ENCODE measurements at places on chromosomes 4 and X. TPM values are rescaled to one million over a fixed set of nuclear protein-coding genes. Genes with fewer than 3 reads are reported as not detected.

Gene CSAG2
- not detected for total RNA-seq

DNA sequence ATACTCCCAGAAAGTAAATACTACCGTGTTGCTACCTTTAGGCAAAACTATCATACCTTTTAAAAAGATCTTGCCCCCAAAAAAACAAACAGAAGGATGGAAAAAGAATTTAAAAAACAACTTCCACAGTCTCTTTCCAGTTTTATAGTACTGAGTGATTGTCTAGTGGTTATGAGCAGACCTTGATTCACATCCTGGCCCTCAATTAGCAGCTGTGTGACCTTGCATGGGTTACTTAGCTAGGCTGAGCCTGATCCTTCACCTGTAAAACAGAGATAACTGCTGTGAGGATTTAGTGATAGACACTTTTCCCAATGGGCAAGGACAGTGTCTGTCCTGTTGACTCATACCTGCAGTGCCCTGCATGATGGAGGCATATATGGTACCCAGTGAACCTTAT, 49.0 kb downstream of the SMAD1 start:
- no peak for DNase-seq

DNA sequence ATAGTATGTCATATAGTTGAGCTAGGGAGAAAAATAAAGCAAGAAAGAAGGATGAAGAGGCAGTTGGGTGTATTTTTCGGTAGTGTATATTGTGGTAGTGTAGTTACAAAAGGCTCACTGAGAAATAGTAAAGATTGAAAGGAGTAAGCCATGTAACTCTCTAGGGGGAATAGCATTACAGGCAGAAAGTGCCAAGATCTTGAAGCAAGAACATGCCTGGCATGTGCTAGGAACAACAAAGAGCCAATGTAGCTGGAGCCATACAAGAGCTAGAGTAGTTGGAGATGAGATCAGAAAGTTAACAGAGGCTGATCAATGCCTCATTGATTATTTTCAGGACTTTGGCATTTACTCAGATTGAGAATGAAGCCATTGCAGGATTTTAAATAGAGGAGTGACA, 3.0 kb downstream of the ABCE1 start:
- no peak for DNase-seq

DNA sequence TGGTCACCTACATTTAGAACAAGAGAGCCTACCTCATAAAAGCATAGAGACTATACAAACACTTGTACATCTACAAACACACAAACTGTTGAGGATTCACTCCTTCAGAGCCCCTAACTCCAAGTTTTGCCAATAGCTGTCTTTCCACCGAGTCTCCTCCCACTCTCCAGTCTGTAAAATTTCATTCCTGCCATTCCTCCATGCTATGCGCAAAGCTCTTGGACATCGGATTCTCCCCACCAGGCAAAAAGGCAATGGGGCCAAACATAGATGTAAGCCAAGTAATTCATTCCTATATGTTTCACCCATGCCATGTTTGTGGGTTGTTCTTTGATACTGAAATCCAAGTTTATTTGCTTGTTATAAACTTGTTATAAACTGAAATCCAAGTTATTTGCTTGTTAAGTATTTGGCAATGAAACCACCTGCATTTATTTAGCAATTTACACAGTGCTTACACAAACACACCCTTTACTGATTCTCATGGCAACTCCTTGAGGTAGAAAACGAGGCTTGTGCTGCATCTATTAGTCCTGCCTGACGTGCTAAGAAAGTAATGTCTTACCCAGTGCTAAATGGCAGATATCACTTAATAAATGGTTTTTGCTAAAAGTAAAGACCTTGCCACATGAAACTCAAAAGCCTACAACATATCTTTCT, 91.1 kb downstream of the SCFD2 start:
- DNase-seq, result no peak

Gene BTK
- 10.9 TPM for total RNA-seq

Gene ACE2
- total RNA-seq, result 76.3 TPM

DNA sequence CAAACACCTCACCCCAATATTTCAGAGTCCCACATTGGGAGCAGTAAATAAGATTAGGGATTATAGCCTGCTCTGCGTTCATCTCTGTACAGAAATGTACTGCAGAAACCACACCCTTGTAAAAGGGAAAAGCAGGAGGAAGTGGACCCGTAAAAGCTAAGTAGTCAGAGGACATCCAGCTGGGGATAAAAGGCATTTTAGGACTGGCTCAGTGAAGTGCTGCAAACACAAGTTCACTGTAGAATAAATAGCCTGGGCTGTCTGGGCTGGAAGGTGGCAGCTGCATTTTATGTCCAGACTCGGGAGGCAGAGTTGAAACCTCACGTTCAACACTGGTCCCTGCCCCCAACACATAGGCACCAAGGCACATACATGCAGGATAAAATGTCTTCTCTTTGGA, 178.7 kb upstream of the FAT1 start:
- no peak for DNase-seq

GRCh38 chr4:124903995-124904722, 191.6 kb upstream of the ANKRD50 start:
- DNase-seq, result no peak

DNA sequence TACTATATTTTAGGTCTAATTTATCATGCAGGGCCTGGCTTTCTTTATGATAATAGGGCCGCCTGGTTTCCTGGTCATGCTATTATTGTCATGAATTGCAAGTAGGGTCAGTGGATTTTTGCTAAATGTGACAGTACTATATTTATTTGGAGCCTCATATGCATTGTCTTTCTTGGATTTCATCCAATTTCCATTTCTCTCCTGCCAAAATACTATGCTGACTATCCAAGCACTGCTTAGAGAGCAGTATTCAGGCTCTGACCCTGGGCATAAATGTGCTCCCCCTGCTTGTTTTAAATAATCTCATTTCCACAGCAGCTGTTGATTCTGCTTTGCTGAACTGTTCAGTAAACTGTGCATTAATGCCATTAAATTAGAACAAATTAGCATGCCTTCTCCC, 269.3 kb downstream of the GPM6A start:
- no peak for DNase-seq

GRCh38 chr4:6941796-6942195, 32.2 kb downstream of the TBC1D14 start:
- DNase-seq, result no peak

DNA sequence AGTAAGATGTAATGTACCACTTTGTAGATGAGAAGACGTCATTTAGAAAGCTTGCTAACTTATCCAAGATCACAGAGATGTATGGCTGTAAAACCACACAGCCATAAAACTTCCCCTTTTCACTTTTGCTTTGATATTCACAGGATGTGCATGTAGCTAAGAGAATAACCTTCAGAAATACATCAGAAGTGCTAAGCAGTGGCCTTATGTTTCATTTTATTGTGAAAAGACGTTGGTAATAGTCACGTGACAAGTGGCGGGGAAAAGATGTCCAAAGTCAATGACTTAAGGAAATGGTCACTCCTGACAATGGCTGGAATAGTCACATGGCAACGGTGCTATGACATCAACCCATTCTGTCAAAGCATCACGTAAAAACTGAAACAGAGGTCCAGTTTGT, 12.9 kb upstream of the WDR17 start:
- no peak for DNase-seq

Gene NDUFA1
- 78.5 TPM for total RNA-seq

DNA sequence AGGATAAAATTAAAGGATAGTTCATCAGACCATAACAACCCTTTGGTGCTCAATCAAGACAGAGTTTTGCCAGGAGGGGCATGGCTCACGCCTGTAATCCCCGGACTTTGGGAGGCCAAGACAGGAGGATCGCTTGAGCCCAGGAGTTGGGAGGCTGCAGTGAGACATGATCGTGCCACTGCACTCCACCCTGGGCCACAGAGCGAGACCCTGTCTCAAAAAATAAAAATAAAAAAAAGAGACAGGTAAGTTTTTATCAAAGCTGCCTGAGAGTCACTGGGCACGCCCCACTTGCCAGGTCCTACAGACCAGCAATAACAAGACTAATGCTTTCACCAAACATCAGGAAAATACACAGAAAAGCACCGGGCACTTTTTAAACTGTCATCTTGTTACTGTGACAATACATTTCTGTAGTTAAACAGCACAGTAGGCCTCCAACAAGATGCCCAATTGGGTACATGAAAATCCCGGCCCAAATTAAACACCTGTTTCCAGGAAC, 765 bp downstream of the CFAP97 start:
- no peak for DNase-seq

Gene ADAM29
- total RNA-seq, result not detected

DNA sequence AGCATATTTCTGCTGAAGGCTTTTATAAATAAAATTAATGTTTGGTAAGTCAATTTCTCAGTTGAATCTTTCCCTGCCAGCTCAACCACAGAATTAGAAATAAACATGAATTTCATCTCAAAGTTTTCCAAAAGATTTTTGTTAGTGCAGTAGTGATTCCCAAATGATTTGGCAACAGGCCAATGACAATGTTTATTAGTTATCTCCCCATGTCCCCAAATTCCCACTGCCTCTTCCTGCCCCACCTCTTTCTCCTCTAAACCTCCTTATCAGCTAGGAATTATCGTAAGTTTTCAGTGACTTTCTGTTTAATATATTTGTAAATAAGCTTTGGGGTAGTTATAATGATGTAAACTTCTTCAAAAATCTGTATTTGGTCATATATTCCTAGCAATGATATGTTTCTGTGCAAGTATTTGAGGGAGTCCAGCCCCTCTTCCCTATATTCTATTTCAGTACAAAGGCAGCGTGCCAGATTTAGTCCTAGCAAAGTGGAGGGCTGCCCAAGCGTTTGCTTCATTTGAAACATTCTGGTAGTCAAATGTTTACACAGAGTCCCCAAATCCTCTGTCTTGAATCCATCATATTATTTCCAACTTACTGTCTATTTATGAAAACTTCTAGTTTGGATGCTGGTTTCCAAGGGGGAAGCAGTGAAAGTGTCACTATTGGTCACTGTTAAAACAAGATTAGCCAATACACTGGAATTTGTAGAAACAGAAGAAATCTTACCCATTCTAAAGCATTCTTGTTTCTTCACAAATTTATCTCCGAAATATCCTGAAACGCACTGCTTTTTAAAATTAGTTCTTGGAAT, 33.7 kb upstream of the ANKRD50 start:
- no peak for DNase-seq

Gene TRIM75
- not detected for total RNA-seq

DNA sequence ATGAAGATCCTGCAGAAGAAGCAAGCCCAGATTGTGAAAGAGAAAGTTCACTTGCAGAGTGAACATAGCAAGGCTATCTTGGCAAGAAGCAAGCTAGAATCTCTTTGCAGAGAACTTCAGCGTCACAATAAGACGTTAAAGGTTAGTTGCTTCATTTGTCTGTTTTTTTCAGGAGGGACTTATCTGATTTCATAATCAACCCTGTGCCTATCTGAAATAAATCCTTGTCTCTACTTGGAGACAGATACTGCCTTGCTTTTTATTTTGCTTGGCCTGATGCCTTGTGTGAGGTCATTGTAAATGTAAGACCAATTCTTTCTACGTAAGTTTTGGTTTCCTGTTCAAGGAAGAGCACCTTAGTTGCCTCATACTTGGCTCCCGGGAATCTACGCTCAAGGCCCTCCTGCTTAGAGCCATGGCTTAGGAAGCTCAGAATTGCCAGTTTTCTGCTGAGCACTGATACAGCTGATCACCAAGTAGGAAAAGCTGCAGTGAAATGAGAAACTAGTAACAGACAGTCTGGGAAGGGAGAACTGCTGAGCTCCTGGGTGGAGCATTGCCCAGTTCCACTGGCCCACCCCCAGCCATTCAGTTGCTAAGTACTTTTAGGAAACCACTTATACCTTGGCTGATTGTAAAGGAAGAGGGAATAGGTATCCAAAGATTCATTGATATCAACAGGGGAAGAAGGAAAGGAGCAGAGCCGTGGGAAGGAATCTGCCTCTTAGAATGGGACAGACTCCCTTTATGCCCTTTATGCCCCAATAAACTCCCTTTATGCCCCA, 41.8 kb downstream of the RBBP7 start:
- DNase-seq, result no peak

Gene KDR
- 97.4 TPM for total RNA-seq

GRCh38 chrX:133516686-133517085, 101.4 kb upstream of the GPC4 start:
- no peak for DNase-seq

Gene BEX4
- total RNA-seq, result 20.5 TPM

Gene FAM9C
- total RNA-seq, result not detected

- DNase-seq, result no peak
Observed at GRCh38 chr4:54016504-54016903, 47.9 kb downstream of the CHIC2 start.

Gene PDLIM3
- 140 TPM for total RNA-seq

DNA sequence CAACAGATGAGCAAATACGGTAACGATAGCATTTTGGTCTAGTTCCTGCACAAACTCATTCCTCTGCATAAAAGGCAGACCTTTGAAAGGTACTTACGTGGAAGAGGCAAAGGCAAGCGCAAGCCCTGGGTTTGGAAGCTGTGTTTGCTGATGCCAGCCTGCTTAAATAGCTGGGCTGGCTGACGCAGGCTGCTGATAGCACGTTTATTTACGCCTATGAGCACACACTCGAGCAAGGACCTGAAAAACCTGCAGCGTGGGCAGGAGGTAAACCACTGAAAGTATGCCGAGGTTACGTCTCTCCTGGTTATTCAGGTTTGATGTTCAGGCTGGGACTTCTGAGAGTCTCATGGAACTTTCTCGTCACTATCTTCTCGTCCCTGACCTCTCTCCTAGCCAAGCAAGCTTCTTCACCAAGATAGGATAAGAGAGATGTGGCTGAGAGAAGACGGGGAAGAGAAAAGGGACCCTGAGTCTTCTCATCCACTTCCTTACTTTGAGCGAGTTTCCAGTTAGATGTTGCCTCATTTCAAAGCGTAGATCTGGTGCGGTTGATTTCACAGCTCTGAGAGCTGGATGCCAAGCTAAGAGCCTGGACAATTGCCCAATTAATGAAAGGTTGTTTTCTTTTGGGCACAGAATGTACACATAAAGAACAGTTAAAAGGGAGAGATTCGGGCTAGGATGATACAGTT, at the start of gene HOPX:
HOPX (minus strand) TSS at position 139 of the 695 bp plus-strand sequence. CDS start 23,480 bp downstream, outside the sequence.
- DNase-seq, result no peak

Gene STBD1
- total RNA-seq, result 49.3 TPM

Gene SOX3
- total RNA-seq, result not detected

Gene HNRNPDL
- 165 TPM for total RNA-seq

Gene TCEAL2
- total RNA-seq, result 15.1 TPM

Gene ASB12
- not detected for total RNA-seq

Gene PHKA1
- 4.6 TPM for total RNA-seq
